ENCODE measurements at places on chromosomes 7 and 10.

- DNase-seq: no peak
Measured at GRCh38 chr10:101995451-101996063, 60.4 kb downstream of the ARMH3 start.

- DNase-seq: no peak
Measured at GRCh38 chr10:82982110-82982608, 1107.2 kb downstream of the NRG3 start.

GRCh38 chr7:111796671-111797070 is 234.4 kb upstream of the IMMP2L start:
- no peak for DNase-seq

- DNase-seq: peak; percentile 67
Measured at GRCh38 chr7:44145969-44146911, 5.1 kb upstream of the MYL7 start.

GRCh38 chr7:47375121-47375938 is 206.6 kb downstream of the TNS3 start:
- DNase-seq: no peak
